Testis (tissue), 5 donors: ENCODE measurements at places on chromosomes 6 and 20. TPM values are rescaled to one million over a fixed set of nuclear protein-coding genes. Genes with fewer than 3 reads are reported as not detected.

The EPPIN gene
- 222 TPM for total RNA-seq

The PROKR2 gene
- 0.71 TPM for total RNA-seq

- DNase-seq, result no peak
These were observed 8.1 kb upstream of the FOXS1 start for GRCh38 chr20:31853481-31853880.

DNA sequence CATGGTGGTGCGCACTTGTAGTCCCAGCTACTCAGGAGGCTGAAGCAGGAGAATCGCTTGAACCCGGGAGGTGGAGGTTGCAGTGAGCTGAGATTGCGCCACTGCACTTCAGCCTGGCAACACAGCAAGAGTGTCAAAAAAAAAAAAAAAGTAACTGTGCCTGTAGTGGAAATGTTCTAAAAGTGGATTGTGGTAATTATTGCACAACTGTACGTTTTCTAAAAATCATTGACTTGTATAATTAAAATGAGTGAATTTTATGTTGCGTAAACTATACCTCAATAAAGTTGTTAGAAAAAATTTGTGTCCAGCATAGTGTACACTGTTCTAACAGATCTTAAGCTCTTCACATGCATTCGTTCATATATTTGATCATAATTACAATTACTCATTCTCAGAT, 5.5 kb downstream of the SEC23B start:
- no peak for DNase-seq

- DNase-seq, result no peak
These were observed 1.2 kb upstream of the ZSCAN31 start for GRCh38 chr6:28337121-28337520.

DNA sequence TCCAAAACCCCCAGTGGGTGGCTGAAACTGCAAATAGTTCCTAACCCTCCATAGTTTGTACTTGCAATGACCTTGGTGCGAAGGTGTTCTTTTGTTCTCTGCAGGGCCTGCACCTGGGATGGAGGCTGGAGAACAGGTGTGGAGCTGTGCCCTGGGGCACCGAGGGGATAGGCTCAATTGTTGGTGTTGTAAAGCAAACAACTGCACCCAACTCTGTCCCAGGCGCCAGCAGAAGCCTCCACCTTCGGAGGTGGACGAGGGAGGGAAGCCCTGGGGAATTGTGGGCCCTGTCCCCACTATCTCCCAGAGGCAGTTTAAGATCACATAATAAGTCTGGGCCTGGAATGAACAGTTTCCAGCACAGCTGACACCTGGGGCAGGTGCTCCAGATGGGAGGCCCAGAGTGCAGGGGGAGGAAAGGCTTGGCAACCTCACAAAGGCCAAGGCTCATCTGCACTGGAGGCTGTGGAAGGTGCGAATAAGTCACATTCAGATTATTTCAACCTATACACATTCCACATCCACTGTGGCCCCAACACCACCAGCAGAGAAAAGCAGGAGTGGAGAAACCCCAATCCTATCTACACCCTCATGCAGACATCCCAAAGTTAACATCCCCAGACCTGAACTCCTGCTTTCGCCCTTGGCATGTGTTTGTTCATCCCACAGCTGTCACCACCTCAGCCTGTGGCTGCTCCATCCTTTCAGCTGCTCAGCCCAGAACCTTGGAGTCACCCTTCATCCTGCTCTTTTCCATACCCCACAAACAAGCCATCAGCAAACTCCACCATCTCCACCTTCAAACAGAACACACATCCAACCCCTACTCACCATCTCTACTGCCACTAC, 12.3 kb upstream of the CBFA2T2 start:
- DNase-seq, result no peak
